ENCODE measurements at places on chromosomes 7 and 10. TPM values are rescaled to one million over a fixed set of nuclear protein-coding genes. Genes with fewer than 3 reads are reported as not detected.

DNA sequence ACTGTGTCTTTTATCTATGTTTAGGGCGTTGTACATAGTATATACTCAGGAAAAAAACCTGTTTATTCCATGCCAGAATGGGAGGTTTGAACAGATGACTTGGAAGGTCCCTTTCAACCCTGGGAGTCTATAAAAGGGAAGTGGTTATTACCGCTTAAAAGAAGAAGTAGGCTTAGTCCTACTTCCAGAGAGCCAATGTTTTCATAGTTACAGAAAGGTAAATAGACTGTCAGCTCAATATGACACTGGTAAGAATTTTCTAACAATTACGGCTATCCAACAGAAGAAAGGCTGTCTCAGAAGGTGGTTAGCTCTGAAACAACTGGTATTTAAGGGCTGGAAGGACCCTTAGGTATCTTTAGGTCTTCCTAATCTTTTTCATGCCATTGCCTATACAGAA, 1.1 kb upstream of the TFAM start:
- DNase-seq: no peak

The HELLS gene
- total RNA-seq: 72.6 TPM

GRCh38 chr10:132392811-132393694, 3.9 kb upstream of the PWWP2B start:
- DNase-seq: no peak

DNA sequence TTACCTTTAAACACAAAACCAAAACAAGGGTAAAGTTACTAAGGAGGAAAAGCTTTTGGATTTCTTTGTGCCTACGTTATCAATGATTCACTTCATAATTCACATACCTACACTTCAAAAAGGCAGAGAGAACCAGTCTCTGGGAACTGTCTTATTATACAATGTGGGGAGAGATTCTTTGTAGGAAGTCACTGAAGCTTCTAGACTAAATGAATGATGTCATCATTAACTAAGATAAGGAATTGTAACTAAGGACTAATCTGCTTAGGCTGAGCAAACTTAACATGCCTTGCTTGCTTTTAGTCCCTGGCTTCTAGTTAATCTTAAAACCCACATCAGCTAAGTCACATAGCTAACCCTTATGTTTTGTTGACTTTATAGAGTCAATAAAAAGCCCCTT, 771.2 kb downstream of the NXPH1 start:
- no peak for DNase-seq

DNA sequence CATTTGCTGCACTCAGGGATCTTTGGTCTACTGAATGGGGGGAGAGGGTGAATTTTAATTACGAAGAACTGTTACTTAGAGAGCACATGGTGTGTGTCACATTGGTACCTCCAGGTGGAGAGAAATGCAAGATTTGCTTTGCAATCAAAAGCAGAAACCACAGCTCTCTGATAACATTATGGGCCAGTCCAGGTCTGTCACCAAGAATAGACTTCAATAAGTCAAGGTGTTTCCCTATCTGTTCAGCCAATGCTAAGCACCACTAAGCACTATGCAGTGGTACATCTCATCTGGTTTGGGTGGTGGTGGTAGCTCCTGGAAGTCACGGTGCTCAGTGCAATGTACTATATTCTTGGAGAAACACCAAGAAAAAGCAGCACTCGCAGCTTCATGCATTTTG, 119.6 kb upstream of the AFAP1L2 start:
- no peak for DNase-seq

The BMPR1A gene
- not detected for total RNA-seq

DNA sequence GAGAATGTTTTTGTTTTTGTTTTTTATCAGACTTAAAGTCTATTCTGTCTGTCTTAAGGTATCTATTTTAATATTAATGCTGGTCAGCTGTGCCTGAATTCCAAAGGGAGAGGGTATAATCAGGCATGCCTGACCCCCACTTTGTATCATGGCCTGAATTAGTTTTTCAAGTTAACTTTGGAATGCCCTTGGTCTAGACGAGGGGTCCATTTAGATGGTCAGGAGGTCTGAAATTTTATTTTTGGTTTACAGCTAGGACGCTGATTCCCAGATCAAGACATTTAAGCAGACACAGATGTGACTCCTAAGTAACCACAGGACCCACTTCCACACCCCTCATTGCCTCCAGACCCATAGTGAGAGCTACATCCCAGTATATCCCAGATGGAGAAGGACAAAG, 189.5 kb downstream of the ARHGAP12 start:
- no peak for DNase-seq

- DNase-seq: peak; percentile 43
Observed at GRCh38 chr10:98269435-98269912, 1.5 kb upstream of the LOXL4 start.

DNA sequence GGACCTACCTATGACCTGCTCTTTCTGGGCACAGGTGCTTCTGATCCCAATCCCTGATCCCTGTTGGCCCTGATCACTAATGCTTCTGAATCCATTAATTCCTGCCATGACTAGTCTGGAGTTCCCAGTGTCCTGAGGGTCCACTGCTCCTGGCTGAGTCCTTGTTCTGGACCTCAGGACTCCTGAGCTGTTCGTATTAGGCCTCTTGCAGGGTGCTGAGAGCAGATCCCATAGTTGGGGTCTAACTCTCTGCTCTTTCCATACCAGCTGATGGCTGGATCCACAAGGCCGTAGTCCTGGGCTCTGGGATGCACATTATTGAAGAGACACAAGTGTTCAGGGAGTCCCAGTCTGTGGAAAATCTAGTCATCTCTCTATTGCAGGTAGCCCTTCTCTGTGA, 7.0 kb downstream of the MRPL43 start:
- DNase-seq: no peak

- DNase-seq: no peak
Observed at GRCh38 chr10:75982611-75983369, 551.4 kb downstream of the LRMDA start.

- no peak for DNase-seq
Observed at GRCh38 chr7:44643206-44643605, 36.8 kb downstream of the OGDH start.

DNA sequence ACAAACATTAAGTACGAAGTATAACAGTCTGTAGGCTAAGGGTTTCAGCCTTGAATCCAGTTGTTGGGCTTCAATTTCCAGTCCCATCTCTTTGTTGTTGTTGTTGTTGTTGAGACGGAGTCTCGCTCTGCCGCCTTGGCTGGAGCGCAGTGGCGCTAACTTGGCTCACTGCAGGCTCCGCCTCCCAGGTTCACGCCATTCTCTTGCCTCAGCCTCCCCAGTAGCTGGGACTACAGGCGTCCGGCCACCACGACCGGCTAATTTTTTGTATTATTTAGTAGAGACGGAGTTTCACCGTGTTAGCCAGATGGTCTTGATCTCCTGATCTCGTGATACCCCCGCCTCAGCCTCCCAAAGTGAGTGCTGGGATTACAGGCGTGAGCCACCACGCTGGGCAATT, 464.9 kb downstream of the ANKRD7 start:
- no peak for DNase-seq

GRCh38 chr10:102133373-102134195, 744 bp downstream of the PPRC1 start:
- peak; percentile 72 for DNase-seq

GRCh38 chr7:17056491-17057142, 174.8 kb upstream of the AGR3 start:
- DNase-seq: no peak

GRCh38 chr10:62769574-62770242, 34.8 kb upstream of the ADO start:
- no peak for DNase-seq

The ADRA2A gene
- total RNA-seq: not detected

GRCh38 chr7:70183278-70183677, 585.0 kb downstream of the AUTS2 start:
- no peak for DNase-seq

GRCh38 chr7:78224923-78225322, 426.4 kb downstream of the PHTF2 start:
- no peak for DNase-seq
